Inflammatory macrophage treated with lipopolysaccharide for 4 hours (primary cell): ENCODE measurements at places on chromosomes 11 and 22.

DNA sequence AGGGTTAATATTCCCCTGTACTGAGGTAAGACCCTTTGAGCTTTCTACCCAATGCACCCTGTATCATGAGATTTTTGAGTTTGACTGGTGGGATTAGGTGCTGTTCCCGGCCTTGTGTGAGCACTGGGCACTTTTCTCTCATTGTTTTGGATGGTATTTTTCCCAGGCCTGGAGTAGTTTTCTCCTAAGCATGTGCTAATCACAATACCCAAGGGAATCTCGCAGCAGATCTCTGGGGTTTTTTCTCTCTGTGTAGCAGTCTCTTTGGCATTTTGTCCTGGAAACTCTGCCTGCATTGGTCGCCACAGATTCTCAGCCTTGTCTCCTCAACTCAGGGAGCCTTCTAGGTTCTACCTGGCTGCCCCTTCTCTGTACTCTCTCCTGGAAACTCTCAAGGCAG is 19.9 kb downstream of the IGHMBP2 start:
- no peak for DNase-seq

- DNase-seq, result no peak
Observed at GRCh38 chr22:45627489-45628233, 44.0 kb upstream of the ATXN10 start.

DNA sequence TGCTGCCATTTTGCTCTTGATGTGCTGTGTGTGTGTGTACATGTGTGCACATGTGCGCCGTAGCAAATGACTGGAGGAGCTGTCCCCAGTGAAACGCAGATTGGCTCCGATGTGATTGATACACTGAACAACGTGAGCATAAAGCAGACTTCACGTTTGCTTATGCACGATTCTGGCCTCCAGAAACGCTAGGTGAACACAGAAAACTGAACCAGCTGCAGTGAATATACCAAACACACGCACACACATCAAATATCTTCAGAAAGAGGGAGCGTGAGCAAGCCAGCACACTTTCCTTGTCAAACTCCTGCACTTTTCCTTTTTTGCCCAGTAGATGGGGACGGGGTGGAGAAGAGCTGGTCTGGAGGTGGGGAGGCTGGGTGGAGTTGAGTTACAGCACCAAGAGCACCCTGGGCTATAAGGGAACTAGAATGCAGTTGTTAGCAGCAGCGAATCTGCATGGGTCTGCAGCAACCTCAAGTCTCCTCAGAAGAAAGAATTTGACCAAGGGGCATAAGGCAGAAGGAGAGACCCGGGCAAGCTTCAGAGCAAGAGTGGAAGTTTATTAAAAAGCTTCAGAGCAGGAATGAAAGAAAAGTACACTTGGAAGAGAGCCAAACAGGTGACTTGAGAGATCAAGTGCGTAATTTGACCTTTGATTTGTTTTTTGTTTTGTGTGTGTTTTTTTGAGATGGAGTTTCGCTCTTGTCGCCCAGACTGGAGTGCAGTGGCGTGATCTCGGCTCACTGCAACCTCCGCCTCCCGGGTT is 77.8 kb upstream of the CADM1 start:
- no peak for DNase-seq

- peak; percentile 11 for DNase-seq
Observed at GRCh38 chr22:41557401-41558240, 3.2 kb upstream of the CSDC2 start.

GRCh38 chr11:48081151-48082010 is 101.0 kb downstream of the PTPRJ start:
- peak; percentile 84 for DNase-seq
